GM10248 (cell line): ENCODE measurements at places on chromosomes 11 and 22.

DNA sequence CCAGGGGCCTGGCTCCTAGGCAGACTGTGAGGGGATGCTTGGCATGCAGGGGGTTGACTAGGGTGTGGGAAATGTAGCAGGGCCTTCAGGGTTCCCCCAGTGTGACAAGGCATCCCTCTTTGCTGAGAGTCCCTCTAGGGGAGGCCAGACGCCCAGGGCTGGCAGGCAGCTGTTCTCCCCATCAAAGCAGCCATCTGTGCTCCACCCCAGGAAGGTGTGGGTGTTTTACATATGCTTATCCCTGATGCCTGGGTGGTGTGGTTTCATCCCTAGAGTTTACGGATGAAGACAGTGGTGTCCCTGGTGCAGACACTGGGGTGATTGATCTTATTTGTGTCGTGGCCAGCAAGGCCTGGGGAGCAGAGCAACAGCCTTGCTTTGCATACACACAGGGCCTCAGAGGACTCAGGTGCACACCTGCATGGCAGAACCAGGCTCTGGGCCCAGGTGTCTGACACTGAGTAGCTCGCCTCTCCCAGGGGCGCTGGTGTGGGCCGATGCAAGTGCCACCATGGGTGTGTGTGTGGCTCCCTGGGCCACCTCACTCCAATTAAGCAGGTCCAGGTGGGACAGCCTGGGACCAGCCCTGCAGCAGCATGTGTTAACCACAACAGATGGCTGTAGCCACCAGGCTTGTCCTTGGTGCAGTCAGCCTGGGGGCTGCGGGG lies 74.2 kb downstream of the MED15 start:
- no peak for DNase-seq

DNA sequence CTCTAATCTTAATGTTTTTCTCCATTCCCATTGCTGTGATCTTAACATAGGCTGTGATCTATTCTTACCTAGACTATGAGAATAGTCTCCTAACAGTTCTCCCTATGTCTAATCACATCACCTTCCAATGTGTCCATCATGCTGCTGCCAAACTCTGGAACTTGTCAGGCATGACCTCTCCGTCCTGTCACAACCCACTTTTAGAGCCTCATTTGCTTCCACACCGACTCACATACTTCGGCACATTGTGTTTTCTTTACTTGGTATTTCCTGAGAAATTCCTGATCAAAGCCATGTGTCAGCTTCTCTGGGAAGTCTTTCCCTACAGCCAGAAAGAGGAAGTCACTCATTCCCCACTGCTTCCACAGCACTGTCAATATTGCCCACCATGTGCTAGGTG lies 40.5 kb upstream of the BIRC3 start:
- no peak for DNase-seq

- no peak for DNase-seq
Measured at GRCh38 chr11:69983897-69984438, 94.1 kb upstream of the ANO1 start.

- DNase-seq, result no peak
Measured at GRCh38 chr11:14852571-14853177, 39.4 kb downstream of the CYP2R1 start.

DNA sequence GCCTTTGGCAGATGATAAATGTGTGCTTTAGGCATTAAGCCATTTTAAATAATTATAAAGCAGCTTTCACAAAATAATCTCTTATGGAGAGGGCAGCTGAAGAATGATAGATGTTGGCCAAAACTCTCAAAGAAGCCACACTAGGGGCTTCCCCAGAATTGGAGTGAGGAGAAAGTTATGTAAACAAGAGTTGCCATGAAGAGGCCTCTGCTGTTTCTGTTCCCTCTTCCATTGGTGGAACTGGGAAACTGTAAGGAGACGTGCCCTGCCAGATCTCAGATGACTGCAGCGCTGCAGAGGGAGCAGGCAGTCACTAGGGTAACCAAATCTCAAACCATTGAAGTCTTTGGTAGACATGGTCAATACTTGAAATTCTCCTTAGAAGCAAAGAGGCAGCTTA lies 19.4 kb upstream of the APLP2 start:
- DNase-seq, result no peak

DNA sequence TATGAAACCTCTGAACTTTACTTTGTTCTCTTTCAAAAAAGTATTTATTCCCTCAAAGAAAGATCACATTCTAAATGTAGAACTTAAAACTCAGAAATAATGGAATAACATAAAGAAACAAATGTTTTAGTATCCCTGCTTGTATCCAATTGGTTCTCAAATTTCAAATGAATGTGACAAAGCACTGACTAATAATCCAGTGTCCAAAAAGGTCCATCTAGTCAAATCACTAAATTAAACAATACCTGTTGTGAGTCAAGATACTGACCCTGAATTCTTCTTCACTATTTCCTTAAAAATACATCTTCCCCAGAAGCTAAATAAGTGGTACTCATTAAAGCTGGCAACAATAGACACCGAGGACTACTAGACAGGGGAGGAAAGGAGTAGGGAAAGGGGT lies 313.1 kb downstream of the SBF2 start:
- DNase-seq, result no peak

- DNase-seq, result no peak
Measured at GRCh38 chr11:35559949-35560348, 34.5 kb upstream of the PAMR1 start.

DNA sequence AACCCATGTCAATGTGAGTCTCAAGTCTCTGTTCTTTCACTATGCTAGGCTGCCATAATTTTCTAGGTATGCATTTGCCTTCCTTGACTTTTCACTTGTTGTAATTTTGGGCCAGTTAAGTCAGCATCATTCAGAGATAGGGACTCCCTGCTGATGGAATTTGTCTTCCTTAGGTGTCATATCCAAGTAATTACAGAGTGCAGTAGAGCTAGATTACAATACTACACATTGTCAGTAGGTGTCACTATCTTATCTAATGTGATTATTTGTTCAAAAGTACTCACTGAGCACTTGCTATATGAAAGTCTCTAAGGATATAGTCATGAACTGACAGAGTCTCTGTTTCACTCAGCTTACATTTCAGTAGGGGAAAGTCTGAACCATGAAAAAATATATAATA lies 25.0 kb upstream of the SYN3 start:
- peak; percentile 28 for DNase-seq

DNA sequence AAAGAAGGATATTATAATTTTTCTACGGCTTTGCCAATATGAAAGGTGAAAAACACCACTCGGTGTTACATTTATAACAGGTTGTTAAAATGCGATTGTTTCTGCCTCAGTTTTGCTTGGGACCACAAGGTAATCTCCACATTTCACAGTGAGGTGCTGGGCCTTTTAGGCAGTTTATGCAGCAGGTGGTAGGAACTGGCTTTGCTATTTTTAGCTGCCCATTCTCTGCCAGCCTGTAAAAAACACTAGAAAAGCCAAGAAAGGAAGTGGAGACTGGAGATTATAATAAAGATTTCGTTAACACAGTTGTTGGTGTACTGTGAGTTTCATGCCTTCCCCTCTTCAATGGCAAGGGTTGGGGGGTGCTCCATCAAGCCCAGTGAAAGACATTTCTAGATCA lies 8.0 kb upstream of the MRPL16 start:
- DNase-seq, result no peak

DNA sequence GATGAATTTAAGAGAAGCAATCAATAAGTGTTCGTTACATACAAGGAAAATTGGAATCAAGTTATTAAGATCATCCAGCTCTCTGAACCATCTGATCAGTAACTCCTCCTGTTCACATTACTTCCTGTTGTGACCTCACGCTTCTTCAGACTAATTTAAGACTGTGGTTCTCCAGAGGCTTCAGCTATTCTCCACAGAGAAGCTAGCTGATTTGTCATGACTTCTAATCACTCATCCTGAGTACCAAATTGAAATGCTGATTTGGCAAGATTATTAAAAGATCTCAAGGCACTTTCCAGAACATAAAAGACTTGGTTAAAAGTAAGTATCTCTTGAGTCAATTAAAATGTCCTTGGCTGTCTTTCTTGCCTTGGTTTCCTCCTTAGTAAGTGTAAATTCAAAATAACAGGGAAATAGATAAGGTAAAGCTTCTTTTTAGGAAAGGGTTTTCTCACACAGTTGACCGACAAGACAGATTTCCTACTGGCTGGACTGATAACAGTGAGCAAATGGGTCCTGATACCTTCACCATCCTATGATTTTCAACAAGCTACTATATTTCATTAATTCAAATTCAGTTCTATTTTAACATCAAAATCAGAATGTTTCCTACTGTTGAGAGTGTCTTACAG lies 38.5 kb downstream of the GAB2 start:
- DNase-seq, result peak; percentile 19
